ENCODE measurements at places on chromosomes 5 and 9.

DNA sequence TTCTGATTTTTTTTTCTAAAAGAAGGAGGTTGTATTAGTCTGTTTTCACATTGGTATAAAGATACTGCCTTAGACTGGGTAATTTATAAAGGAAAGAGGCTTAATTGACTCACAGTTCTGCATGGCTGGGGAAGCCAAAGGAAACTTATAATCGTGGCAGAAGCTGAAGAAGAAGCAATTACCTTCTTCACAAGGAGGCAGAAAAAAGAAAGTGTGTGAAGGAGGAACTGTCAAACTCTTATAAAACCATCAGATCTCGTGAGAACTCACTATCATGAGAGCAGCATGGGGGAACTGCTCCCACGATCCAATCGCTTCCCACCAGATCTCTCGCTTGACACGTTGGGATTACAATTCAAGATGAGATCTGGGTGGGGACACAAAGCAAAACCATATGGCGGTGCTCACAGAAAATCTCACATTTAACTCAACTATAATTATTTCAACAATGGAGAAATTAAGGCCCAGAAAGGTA is 27.1 kb downstream of the DPYSL3 start:
- DNase-seq, result no peak

GRCh38 chr5:17221843-17222636 is 4.6 kb downstream of the BASP1 start:
- DNase-seq, result no peak

GRCh38 chr5:92468295-92468694 is 1085.2 kb upstream of the ARRDC3 start:
- DNase-seq, result no peak

- no peak for DNase-seq
These were observed 626 bp downstream of the PSD2 start for GRCh38 chr5:139796061-139796806.

DNA sequence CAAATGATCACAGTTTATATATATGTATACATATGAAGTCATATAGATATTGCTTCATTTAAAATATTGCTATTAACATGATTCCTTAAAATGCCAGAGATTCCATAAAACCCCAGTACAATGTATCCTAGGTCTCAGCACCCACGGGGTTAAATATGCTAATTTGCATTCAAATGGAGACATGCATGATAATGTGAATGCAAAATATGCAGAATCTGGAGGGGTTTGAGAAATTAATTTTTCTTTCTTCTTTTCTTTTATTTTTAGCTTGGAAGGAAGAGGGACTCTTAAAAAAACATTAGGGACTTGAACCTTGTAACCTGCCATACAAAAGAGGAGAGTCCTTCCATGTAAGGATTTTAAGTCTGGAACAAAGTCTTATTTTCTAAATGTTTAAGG is 211.9 kb downstream of the MEF2C start:
- DNase-seq, result no peak

- DNase-seq, result no peak
These were observed 132.4 kb downstream of the EFNA5 start for GRCh38 chr5:107538331-107538730.

GRCh38 chr9:99567436-99567835 is 254.2 kb upstream of the NR4A3 start:
- DNase-seq, result no peak

DNA sequence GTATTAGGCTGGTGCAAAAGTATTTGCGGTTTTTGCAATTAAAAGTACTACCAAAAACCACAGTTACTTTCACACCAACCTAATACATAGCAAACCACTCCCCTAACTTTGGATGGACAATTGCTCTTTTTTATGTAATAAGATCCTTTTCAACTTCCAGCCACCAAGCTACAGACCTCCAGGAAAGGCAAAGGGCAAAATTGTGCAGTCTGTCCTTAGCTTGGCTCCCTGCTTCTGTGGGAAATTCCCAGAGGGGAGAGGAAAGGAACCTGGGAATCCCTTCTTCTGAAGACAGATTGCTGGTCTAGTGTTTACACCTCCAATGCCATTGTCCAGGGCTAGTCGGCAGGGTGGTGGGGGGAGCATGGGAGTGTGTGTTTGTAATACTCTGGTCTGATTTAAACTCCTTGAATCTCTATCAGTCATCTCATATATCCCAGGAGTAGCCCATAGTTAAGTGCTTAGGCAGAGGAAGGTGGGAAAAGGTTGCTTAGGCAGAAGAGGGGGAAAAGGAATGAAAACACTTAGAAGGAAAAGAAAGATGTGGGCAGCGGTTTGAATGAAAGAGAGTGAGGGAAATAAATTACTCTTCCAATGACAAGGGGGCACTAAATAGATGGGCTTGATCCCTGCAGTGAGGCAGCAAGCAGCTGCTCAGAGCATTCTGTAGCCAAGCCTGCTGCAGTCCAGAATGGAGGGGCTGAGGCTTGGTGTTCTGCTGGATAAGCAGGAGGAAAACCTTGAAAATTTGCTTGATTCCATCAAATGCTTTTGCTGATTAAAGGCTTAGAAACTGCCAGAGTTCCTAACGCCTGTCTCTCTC is 86.9 kb upstream of the MAP1B start:
- DNase-seq, result no peak

- no peak for DNase-seq
These were observed 32.4 kb downstream of the GNAQ start for GRCh38 chr9:77999231-77999631.

DNA sequence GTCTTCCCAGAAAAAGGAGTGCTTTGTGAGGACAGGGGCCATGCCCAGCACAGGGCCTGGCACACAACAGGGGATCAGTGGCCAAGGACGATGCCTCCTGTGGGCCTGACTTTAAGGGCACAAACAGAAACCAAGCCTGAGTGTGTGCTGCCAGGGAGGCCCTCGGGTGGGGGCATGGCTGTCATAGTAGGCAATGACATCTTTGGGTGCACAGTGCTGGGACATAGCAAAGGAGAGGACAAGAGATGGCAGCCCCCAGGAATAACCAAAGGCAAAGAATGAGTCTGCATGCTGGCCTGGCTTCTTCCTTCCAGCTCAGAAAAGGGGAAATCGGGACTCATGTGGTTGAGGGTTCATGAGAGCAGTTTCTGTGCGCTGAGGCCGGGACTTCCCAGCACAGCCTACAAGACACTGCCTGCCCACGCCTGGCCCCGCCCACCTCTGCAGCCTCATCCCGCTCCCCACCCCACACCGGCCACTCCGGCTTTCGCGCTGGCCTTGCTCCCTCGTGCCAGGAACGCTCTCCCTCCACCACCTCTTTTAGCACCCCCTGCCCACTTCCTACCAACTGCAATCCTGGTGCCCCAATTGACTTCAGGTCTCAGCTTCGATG is 13.8 kb upstream of the LHX2 start:
- DNase-seq, result no peak

- no peak for DNase-seq
These were observed 195.5 kb downstream of the TMEM167A start for GRCh38 chr5:82881571-82882174.

GRCh38 chr5:99068944-99069650 is 140.3 kb upstream of the CHD1 start:
- no peak for DNase-seq

DNA sequence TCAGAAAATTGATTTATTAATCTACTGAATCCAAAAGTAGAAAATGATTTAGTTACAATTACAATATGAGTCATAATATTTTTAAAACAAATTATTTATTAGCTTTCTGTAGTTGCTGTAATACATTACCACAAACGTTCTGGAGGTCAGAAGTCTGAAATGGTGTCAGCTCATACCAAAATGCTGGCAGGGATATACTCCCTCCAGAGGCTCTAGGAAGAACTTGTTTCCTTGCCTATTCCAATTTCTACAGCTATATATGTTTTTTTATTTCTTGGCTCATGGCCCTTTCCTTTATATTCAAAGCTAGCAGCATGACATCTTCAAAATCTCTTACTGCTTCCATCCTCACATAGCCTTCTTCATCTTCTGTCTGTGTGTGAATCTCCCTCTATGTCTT is 667.9 kb upstream of the ITGA1 start:
- no peak for DNase-seq

DNA sequence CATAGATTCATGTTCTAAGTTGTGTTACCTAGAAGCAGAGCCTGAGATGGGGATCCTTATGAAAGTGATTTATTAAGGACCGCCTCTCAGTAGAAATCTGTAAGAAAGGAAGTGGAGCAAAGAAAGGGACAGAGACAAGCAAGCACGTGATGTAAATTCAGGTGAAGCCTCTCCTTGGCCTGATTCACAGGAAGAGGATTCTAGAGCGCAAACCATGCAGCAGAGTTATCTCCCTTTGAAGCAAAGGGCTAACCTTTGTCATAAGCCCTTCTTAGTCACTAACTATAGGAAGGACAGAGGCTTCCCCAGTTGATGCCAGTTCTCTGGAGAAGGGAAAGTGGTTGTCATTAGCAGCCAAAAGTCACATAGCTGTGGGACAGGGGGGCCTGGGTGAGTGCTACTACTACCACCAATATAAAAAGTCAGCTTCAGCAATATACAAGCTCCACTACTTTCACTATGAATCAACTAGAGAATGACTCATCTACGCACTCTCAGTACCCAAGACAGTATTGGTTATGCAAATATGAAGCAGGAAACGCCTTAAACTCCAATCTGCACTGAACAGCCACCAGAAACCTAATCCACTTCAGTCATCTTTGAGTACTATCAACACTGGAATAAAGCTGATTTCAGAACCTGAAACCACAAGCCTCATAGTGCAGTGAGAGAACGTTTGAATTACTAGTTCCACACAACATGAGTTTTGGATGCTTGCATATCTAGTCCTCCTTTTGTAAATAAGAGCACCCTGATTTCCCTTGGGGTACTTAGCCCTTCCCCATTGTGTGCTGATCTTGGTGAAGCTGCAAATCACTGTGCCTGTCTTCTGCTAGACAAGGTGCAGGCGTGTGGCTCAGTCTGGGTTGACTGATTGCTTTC is 162.7 kb downstream of the ZNF608 start:
- DNase-seq, result no peak

GRCh38 chr5:59724482-59725391 is 168.8 kb downstream of the PDE4D start:
- DNase-seq, result no peak

GRCh38 chr9:129467004-129467588 is 153.8 kb downstream of the C9orf50 start:
- no peak for DNase-seq

DNA sequence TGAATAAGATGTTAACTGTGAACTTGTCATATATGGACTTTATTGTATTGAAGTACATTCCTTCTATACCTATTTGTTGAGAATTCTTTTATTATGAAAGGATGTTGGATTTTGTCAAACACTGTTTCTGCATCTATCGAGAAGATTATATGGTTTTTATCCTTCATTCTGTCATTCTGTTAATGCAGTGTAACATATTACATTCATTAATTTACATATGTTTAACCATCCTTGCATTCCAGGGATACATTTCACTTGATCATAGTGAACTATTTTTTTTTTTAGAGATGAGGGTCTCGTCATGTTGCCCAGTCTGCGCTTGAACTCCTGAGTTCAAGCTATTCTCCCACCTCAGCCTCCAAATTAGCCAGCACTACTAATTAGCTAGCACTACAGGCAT is 48.4 kb downstream of the F2R start:
- DNase-seq, result no peak

- DNase-seq, result no peak
These were observed 204.1 kb downstream of the ELAVL2 start for GRCh38 chr9:23621924-23622323.

DNA sequence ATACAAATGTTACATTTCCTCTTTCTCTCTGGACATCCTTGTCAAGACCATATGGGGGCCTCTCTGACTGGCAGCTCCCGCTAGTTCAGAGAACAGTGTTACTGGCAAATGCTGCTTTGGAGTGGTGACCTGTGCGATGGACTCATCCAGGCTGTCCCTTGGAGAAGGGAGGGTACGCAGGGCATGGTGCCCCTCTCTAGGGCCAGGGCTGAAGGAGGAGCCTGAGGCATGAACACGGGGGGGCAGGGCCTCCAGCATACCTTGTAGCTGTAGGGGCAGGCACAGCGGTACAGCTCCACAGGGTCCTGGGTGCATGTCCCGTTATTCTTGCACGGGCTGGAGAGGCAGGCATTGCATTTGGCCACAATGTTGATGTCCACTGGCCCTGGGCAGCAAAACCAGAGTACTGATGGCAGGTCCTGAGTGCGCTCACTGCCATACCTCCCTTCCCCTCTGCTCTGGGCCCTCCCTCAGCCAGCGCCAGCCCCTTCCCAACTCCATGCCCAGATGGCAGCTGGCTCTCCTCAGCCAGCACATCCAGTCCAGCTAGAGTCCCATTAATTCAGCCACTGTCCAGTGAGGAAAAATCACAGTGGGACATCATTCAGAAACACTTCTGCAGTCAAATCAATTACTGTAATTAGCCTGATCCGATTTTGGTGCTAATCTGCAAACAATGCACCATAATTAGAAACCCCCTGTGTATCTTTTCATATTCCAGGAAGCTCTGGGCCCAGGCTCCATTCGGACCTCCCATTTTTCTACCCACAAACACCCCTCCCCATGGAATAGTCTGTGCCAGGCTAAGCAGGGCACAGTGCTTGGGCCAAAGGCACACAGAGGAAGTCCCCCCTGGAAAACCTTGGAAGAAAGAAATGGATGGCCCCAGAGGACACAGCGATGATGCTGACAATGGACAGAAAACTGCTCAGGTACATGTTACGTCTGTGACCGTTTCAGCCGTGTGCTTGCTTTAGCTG is 128.8 kb upstream of the PANK3 start:
- DNase-seq, result no peak

GRCh38 chr9:4164356-4164755 is 135.5 kb downstream of the GLIS3 start:
- DNase-seq, result no peak

- DNase-seq, result no peak
These were observed 23.7 kb downstream of the SNX30 start for GRCh38 chr9:112774006-112774996.

GRCh38 chr5:150347451-150347850 is 10.0 kb upstream of the TCOF1 start:
- no peak for DNase-seq

DNA sequence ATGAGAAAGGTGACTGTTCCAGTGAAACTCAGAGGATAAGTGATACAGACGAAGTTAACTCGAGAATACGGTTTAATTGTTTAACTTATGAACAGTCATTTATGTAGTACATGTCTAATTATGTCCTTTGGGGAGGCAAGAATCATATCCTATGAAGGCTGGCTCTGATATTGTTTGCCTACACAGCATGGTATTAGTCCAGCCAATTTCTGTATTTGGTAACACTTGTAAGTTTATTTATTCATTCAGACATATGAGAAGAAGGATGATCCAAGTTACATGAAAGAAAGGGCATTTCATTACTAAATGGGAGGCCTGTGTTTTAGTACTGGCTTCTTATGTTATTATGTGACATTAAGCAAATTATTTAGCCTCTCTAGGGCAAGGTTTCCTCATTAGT is 199.7 kb downstream of the NNT start:
- DNase-seq, result no peak

DNA sequence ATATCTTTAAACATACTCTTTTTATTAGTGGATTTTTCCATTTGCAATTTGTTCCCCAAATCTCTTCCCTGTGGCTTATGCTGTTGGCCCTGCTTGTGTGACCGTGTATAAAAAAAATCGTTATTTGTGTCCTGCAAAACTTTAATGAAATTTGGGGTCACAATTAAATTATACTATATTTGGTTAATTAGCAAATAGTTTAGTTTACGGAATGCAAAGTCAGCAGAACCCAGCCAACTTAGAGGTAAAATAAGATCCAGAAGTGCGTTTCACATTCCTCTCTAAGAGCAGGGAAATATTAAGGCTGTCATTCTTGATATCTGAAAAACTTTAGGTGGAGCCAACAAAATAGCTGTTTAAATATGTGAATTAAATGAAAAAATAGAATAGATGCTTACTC is 2023.5 kb upstream of the WWC1 start:
- DNase-seq, result no peak

All from activated T-helper 1 cell treated with anti-CD3 and anti-CD28 coated beads, Interleukin-2, amount 50 U/mL, for 16 hours (primary cell).